Renal cortical epithelial cell (primary cell): ENCODE measurements at places on chromosomes 4 and X.
A peak's percentile ranks its signal among the peaks of the same experiment; 100 is the strongest.

GRCh38 chr4:186902361-186902760 lies 178.7 kb upstream of the FAT1 start:
- no peak for DNase-seq

- DNase-seq: no peak
These were observed 100.9 kb downstream of the PTCHD1 start for GRCh38 chrX:23435575-23435974.

GRCh38 chrX:65595460-65595876 lies 60.9 kb upstream of the LAS1L start:
- peak; percentile 87 for DNase-seq

DNA sequence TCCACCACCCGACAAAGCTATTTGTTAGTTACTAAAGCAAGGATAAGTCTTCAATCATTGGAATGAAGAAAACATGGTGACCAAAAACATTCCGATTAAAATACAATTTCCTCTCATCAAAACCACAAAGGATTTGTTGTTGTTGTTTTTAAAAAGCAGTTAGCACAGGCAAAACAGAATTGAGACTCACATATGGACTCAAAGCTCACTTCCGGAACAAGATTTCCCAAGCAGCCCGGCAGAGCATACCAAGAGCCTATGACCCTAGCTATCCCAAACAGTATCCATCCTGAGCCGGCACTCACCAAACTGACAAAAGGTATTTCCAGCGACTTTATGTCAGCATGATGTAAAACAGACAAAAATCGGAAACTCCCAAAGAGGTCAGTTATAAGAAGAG lies 39.9 kb downstream of the ADGRA3 start:
- DNase-seq: no peak

DNA sequence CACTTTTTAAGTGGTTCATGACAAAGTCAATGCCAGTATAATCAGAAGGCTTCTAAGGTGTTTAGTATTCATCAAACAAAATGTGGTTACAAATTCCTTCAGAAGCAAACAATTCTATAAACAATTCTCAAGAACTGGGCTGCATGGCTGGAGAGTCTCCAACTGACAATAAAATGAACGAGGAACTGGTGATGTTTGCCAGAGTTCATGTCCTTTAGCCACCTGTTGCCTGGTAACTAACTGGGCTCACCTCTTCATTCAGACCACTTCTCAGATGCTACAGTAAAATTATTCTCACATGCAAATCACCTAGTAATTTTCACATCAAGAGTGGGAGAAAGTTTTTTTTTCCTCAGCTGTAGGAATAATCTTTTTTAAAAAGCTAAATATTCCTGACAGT lies 53.3 kb downstream of the CAMK2D start:
- DNase-seq: peak; percentile 71

DNA sequence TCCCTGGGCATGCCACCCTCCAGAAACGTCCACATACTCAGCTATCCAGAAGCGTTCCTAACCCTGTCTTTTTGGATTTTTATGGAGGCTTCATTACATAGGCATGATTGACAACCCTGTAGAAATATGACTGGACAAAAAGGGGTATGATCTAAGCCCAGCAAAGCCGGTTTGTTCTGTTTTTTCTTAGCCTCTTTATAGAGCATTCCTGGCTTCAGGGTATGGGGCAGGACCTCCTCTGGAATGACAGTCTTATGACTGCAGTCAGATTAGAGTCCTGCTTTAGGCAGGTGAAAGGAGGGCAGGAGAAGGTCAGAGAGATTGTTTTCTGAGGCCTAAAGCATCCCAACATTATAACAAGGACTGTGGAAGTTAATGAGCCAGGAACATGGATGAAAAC lies 137.4 kb downstream of the DCLK2 start:
- peak; percentile 22 for DNase-seq

- DNase-seq: no peak
These were observed 1.0 kb upstream of the TBC1D9 start for GRCh38 chr4:140757232-140757630.

GRCh38 chr4:87068583-87069021 lies 133.8 kb downstream of the AFF1 start:
- no peak for DNase-seq

- no peak for DNase-seq
These were observed 279.2 kb downstream of the QDPR start for GRCh38 chr4:17232566-17233253.

GRCh38 chr4:167238226-167238625 lies 3.9 kb upstream of the SPOCK3 start:
- no peak for DNase-seq

- peak; percentile 6 for DNase-seq
These were observed 326.9 kb downstream of the FAT4 start for GRCh38 chr4:125641611-125642010.

GRCh38 chr4:76582074-76582816 lies 147.2 kb downstream of the SHROOM3 start:
- DNase-seq: no peak

DNA sequence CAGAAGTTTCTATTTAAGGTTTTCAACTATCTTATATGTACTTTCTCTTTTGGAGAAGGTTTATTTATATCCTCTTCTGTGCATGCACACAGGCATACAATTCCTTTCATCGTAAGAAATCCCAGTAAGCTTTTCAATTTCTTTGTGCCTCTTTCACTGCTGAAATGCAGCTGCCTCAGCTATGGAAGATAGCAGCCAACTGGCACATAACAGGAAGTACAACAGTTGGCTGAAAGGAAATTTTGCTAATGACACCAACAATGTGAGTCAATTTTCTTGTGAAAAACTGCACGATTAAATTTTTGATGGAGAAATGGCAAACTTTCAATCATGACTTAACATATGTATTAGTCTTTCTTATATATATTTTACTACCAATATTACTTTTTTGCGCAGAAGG lies 74.5 kb upstream of the PAQR3 start:
- no peak for DNase-seq

DNA sequence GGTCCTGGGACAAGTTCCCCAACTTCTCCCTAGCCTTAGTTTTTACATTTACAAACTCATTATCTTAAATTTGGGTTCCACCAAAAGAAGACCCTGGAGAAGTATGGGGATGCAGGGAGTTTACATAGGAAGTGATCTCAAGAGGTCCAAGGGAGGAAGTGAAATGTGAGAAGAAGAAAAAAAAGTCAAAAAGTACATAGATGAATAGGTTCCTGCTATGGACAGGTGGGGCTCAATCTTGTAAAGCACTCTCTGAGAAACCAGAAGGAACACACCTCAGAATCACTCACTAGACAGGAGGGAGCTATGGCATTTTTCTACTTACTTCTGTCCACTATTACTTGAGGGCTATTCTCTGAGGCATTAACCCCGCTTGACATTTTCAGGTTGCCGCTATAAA lies 56.6 kb downstream of the ARHGAP6 start:
- DNase-seq: no peak

DNA sequence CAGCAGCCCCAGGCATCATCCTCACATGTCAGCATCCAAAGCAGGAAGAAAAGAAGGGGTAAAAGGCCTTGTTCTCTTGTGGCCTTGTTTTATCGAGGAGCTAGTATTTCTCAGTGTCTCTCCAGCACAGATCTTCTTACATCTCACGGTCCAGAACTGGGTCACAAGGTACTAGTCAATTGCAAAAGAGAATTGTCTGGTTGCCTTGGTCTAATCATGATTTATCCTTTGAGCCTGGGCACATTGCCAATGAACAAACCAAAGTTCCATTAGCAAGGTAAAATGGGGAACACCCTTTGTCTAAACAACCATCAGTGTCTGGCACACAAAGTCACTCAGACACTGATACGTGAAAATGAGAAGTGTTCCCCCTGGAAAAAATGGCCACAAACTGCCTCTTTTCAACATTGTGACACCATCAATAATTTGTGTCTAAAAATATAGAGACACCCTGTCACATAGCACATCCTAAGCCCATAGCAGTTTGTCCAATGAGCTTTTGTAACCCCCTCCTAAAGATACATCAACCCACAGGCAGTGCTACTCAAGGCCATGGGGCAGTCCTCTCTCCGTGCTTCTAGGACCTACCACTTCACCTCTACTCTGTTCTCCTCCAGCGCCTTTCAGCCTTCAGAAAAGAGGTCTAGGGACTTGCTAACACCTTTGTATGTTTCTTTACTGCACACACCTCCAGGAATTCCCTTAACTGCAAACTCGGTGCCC lies 534.4 kb downstream of the MID1IP1 start:
- DNase-seq: peak; percentile 7

DNA sequence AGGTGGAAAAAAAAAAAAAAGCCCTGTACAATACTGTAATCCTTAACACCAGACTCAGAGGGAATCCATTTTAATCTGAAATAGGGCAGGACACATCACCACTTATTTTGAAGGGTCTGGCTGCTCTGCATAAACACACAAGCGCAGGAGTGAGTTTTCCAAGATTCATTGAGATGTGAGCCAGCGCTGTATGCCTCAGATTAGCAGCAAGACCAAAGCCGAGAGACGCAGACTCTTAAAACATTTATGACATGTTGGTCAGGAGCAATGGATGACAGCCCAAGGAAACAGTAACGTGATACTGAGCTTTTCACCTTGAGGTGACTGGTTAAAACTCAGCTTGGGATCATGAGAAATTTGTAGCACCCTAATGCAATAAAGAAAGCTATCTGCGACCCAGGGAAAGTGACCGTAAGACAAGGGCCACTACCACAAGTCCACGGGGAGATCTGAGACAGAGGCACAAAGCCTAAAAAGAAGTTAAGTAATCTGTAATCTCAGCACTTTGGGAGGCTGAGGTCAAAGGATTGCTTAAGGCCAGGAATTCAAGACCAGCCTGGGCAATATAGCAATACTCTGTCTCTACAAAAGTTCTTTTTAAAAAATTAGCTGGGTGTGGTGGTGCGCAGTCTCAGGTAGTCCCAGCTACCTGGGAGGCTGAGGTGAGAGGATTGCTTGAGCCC lies 210.6 kb downstream of the COL25A1 start:
- DNase-seq: no peak

DNA sequence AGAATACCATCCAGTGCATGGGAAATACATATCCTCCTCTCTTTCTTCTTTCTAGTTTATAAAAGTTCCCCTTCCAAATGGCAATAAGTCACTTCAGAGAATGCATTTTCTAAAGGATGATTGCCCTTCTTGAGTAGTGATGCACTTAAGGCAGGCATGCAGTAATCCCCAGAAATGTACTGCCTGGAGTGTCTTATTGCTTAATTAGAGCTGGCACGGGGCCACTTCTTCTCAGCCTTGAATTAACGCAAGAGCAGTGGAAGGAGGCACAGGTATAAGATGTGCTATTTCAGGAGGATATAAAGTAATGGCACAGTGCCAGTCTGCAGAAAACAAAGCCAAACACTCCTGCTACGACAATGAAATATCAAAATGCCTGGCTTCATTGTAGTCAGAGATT lies 371.4 kb upstream of the FAM241A start:
- DNase-seq: peak; percentile 2

- no peak for DNase-seq
These were observed 35.7 kb upstream of the PDE5A start for GRCh38 chr4:119664168-119664907.

GRCh38 chr4:37001688-37002436 lies 242.7 kb upstream of the NWD2 start:
- no peak for DNase-seq
